Stimulated activated CD8-positive, alpha-beta memory T cell treated with anti-CD3 and anti-CD28 coated beads, Interleukin-15, amount 100 ng/mL, for 24 hours (primary cell): ENCODE measurements at places on chromosomes 2 and 18.

DNA sequence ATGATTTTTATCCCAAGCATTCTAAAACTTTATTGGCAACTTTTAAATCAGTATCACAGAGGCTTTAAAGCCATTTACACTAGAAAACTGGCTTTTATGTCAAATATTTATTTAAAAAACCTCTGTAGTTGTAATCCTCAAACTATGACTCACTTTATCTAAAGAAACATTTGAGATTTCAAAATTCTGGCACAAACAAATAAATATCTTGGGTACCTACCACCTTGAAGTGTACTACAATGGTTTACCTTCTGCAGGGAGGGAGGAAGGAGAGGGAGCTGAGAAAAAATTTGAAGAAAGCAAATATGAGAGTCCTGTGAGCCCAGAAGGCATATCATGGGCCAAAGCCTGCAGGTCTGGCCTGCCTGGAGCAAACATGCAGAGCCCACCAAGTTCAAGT lies 155.6 kb downstream of the NCKAP5 start:
- no peak for DNase-seq

GRCh38 chr2:204260901-204261300 lies 284.4 kb upstream of the PARD3B start:
- DNase-seq = no peak

DNA sequence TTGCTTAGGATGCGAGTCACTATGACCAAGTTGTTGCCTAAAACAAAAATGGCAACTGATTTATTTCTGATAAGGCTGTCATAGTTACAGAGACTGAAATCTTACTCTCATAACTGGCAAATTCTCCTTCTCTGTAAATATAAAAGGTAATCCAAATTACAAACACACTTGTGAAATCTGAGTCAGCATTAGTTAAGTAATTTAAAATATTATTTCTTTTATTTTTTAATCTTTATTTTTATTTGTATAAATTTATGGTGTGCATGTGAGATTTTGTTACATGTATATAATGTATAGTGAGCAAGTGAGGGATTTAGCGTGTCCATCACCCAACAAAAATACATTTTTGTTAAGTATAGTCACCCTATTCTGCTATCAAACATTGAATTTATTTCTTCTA lies 1342.8 kb upstream of the TMEFF2 start:
- no peak for DNase-seq

DNA sequence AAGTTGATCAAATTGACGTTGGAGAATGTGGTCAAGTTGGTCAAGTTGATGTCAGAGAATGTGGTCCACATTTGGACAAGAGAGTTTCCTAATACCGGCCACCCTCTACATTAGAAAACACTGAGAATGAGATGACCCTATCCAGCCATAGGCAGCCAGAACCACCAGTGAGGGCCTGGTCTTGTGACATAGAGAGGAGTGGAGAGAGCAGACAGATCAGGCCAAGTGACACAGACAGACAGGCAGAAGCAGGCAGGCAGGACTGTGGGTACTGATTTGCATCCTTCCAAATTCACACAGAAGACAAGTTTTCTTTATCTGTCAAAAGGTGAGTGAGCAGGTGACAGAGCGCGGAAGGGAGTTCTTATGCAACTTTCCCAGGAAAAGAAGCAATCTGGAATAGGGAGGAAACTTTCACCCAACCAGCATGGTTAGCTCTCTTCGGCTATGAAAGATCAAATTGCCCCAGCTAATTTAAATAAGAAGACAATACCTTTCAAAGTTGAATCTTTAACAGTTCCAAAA lies 109.1 kb upstream of the PID1 start:
- DNase-seq = no peak

DNA sequence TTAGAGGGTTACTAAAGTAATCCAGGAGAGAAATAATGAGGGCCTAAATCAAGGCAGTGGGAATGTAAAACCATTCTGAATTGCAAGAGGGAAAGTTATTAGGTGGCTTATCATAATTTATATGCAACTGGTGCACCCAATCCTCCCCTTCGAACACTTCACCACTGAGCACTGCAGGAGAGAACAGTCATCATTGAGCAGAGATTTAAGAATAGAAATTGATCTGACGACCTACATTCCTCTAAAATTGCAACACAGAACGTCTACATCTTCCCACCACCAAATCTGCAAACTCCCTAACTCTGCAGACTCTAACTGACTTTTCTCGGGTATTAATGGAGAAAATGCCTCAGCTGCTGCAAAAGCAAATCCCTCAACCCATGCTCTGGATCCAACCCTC lies 138.5 kb upstream of the CDH20 start:
- DNase-seq = no peak
